Renal pelvis (tissue), 12 donors: ENCODE measurements at places on chromosomes 2 and 18. TPM values are rescaled to one million over a fixed set of nuclear protein-coding genes. Genes with fewer than 3 reads are reported as not detected.
A peak's percentile ranks its signal among the peaks of the same experiment; 100 is the strongest.

Gene FOXI3
- 0.18 TPM for polyA plus RNA-seq

Gene GPR45
- polyA plus RNA-seq, result not detected

Gene PSMA8
- polyA plus RNA-seq, result not detected

GRCh38 chr2:134420259-134420658 lies 166.4 kb downstream of the MGAT5 start:
- no peak for DNase-seq

GRCh38 chr18:22221350-22221749 lies 52.0 kb downstream of the GATA6 start:
- DNase-seq, result no peak

GRCh38 chr2:205970348-205970747 lies 115.6 kb downstream of the INO80D start:
- DNase-seq, result no peak

- no peak for DNase-seq
Observed at GRCh38 chr2:71889759-71890684, 257.6 kb downstream of the CYP26B1 start.

- no peak for DNase-seq
Observed at GRCh38 chr2:12099374-12099773, 352.9 kb downstream of the LPIN1 start.

DNA sequence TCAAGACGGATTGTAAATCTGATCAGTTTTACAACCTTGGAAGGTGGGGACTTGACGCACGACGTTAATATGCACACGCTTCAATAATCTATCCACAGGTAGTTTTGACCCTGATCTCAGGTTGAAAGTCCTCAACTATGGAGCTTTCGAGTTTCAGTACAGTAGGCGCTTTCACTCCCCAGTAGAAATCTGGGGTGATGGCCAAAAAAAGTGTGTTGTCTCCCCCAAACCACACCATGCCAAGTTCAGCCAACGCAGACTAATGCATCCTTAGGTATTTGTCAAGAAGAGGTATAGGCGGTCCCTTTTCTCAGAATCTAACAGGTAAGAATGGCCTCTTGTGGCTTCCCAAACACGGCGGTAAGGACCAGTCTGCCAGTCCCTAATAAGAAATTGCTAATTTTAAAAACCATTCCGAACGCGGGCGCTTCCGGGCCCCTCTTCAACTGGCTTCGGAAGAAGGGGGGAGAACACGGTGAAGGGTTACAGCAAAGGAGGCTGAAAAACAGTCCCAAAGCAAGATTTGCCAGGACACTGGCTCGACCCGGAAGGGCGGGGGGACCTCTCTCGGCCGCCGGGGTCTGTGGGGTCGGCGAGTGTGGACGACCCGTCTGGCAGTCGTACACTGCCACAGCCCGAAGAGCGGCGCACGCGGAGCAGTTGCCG lies 659 bp downstream of the FAM210A start:
- DNase-seq, result peak; percentile 14

GRCh38 chr2:220103596-220103995 lies 476.2 kb downstream of the SLC4A3 start:
- no peak for DNase-seq

DNA sequence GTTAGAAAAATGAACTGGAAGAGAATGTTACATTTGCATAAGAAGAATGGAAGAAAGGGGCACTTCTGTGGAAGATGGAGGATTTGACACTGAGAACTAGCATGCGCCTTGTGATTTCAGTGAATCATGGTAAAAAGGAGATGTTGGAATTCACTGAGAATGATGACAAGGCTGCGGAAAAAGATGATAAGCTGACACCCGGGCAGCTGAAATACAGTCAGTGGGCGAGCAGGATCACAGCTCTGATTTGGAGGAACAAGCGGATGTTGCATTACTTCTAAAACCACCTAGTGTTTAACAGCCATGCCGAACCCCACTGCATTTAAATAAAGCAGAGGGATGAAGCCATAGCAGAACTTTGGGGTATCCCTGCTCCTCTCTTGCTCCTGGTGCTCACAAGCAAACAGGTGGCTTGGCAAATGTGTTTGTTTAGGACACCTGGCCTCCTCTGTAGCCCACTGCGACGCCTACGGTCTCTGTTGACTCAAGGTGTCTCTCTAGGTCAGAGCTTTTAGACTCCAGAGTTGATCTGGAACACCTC lies 134.9 kb downstream of the NDUFA10 start:
- no peak for DNase-seq

- no peak for DNase-seq
Observed at GRCh38 chr18:53153281-53153680, 813.3 kb downstream of the DCC start.

DNA sequence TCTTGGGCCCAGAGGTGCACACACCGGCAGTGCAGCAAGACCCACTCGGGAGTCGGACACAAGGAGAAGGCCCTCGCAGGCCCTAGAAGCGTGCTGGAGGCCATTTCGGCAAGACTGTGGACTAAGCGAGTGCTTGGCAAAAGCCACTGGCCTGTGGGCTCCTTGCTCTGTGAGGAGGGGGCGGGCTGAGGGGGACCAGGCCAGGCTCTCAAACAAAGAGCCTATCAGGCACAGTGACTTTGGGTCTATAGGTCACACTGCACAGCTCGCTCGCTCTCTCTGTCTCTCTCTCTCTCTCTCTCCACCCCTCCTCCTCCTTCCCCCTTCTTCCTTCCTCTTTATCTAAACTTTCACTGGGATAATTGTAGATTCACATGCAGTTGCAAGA lies 23.6 kb upstream of the ZCCHC2 start:
- no peak for DNase-seq

DNA sequence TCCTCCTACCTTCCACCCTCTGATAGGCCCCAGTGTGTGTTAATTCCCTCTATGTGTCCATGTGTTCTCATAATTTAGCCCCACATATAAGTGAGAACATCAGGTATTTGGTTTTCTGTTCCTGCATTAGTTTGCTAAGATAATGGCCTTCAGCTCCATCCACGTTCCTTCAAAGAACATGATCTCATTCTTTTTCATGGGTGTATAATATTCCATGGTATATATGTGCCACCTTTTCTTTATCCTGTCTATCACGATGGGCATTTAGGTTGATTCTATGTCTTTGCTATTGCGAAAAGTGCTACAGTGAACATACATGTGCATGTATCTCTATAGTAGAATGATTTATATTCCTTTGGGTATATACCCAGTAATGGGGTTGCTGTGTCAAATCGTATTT lies 46.8 kb upstream of the PDE1A start:
- no peak for DNase-seq

DNA sequence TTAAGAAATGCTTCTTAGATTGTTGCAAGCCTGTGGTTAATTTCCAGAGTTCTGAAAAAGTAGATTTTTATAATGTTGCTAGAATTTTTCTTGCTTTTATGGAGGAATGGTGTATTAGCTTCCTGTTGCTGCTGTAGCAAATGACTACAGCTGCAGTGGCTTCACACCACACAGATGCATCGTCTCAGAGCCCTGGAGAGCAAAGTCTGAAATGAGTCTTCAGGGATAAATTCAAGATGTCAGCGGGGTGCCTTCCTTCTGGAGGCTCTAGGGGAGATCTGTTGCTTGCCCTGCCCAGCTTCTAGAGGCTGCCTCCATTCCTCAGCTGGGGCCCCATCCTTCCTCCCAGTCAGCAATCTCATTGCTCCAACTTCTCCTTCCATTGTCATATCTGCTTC lies 187.8 kb downstream of the ZNF516 start:
- DNase-seq, result no peak

DNA sequence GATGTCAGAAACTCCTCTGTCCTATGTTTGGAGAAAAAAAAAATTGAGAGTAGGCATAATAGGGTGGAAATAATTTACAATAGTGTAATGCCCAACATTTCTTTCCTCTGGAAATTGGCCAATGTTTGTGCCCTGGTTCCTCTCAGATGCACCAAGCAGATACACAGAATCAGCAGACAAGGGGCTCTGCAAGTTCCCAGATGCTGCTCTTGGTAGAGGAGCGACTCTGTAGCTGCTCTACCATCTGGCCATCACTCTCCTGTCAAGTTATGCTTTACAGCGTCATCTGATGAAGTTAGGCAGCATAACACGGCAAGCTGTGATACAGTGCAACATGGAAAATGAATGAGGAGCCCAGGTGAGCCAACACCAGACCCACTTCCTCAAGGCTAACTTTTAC lies 1.6 kb downstream of the DYTN start:
- no peak for DNase-seq

- no peak for DNase-seq
Observed at GRCh38 chr2:9819551-9819950, 23.7 kb upstream of the TAF1B start.
